Hematopoietic multipotent progenitor cell treated with erythropoietin and hydrocortisone succinate and interleukin-3 and kit ligand, for 15 days (in vitro differentiated cells): ENCODE measurements at places on chromosomes 4 and X.

GRCh38 chr4:138953961-138954371 is 61.6 kb upstream of the NOCT start:
- no peak for DNase-seq

- no peak for DNase-seq
Observed at GRCh38 chr4:74309223-74309622, 953 bp downstream of the EPGN start.

GRCh38 chr4:168705121-168705520 is 208.3 kb downstream of the PALLD start:
- DNase-seq = no peak

DNA sequence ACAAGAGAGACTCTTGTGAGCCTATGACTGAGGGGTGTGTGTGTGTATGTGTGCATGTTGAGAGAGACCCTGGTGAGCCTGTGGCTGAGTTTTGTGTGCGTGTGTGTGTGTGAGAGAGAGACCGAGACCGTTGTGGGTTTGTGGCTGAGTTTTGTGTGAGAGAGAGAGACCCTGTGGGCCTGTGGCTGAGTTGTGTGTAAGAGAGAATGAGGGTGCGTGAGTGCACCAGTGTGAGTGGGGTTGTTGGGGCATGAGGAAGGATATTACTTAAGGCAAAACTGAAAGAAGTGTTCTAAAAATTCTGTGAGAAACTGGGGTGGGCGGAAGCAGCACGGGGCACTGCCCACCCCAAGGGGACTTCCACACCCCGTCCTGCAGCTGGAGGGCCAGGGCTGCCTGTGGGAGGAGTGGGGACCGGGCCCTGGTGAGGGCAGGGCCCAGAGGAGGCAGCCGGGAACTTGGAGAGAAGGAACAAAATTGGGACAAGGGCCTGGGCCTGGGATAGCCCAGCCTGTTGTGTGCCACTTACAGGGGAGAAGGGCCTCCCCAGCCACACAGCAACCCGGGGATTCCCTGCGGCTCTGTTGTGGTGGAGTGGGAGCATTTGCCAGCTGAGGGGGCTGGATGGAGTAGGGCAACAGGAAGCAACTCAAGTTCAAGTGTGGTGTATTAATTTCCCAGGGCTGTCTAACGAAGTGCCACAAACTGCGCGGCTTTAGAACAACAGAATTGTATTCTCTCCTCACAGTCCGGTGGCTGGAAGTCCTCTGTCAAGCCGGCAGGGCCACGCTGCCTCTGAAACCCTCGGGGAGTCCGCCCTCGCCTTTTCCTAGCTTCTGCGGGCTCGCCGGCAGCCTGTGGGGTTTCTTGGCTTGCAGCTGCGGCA is 22.1 kb downstream of the TMEM131L start:
- DNase-seq = no peak

DNA sequence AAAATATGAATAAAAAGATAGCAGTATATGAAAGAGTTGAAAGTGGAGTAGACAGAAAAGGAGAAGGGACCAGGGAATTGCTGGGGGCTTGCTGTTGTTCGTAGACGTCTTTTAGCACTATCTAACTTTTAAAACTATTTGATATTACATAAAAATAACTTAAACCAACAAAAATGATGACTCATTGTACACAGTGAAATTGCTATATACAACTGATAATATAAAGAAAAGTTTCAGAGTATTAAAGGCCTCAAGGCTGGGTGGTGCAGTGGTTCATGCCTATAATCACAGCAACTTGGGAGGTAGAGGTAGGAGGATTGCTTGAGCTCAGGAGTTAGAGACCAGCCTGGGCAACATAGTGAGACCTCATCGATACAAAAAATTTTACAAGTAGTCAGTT is 5.2 kb downstream of the TRPC3 start:
- no peak for DNase-seq

DNA sequence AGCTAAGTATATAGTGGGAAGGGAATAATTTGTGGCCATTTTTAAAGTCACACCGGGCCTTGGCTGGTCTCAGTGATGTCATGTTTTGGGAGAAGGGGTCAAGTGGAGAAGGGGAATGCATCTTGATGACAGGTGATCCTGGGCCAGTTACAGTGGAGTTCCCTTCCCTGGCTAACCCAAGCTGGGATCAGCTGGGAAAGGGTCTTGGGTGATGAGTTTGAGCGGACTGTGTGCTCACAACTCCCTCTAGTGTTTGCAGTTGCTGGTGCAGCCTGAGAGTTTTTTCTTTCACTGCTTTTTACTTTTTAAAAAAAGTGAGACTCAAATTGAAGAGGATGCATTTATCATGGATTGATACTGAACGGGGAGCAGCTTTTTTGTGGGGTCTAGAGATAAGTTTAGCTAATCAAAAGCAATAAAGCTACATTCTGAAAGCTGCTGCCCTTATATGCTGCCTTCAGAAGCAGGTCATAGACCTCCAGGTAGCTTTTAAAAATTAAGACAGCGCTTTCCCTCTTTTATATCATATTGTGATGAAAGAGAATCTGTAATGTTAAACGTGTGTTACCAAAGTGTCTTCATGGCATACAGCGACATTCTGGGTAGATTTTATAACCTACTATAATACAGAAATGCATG is 164.7 kb downstream of the DCLK2 start:
- DNase-seq = peak; percentile 12

- no peak for DNase-seq
Observed at GRCh38 chr4:117084866-117085701, at the start of gene TRAM1L1. TRAM1L1 (minus strand) TSS chr4:117085576; CDS start chr4:117085393, 183 bp downstream.

GRCh38 chr4:1939664-1940509 is 68.7 kb downstream of the NSD2 start:
- no peak for DNase-seq

- no peak for DNase-seq
Observed at GRCh38 chr4:1326751-1327525, 20.1 kb upstream of the UVSSA start.

DNA sequence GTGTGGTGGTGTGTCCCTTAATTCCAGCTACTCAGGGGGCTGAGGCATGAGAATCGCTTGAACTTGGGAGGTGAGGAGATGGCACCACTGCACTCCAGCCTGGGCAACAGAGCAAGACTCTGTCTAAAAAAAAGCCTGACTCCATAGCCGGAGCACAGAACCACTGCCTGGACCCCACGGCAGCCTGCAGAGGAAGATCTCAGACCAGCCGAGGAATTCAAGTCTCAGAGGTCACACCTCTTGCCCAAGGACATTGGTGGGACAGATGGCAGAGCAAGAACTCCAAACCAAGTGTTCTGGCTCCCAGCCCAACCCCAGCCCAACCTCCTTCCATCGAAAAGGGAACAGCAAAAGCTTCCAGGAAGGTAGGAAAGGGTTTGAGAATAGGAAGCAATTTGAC is 70.8 kb downstream of the SMIM20 start:
- DNase-seq = no peak
